ENCODE measurements at places on chromosomes 12 and 14.

GRCh38 chr12:120247621-120248030, 17.9 kb downstream of the PXN start:
- DNase-seq, result peak; percentile 66

- DNase-seq, result peak; percentile 93
Measured at GRCh38 chr14:75126679-75127473, at the start of gene NEK9. Gene NEK9, minus strand, starts transcription at chr14:75127048. Its CDS starts 127 bp downstream, at chr14:75126921.

DNA sequence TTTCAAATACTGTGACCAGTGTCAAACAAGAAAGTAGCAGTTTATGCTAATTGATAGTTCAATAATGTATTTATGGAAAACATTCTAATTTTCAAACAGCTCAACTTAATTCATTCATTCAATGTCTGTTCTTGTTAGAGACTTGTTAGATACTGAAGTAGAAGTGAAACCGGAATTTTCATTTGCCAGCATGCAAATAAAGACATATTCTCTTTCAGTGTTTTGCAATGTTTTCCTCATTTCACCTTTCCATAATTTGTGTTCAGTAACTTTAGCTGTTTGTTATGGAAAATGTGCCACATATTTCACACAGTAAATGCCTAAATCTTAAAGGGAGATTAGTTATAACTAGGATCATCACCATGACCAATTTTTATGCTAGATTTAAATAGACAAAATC, 21.2 kb downstream of the TAS2R50 start:
- no peak for DNase-seq

DNA sequence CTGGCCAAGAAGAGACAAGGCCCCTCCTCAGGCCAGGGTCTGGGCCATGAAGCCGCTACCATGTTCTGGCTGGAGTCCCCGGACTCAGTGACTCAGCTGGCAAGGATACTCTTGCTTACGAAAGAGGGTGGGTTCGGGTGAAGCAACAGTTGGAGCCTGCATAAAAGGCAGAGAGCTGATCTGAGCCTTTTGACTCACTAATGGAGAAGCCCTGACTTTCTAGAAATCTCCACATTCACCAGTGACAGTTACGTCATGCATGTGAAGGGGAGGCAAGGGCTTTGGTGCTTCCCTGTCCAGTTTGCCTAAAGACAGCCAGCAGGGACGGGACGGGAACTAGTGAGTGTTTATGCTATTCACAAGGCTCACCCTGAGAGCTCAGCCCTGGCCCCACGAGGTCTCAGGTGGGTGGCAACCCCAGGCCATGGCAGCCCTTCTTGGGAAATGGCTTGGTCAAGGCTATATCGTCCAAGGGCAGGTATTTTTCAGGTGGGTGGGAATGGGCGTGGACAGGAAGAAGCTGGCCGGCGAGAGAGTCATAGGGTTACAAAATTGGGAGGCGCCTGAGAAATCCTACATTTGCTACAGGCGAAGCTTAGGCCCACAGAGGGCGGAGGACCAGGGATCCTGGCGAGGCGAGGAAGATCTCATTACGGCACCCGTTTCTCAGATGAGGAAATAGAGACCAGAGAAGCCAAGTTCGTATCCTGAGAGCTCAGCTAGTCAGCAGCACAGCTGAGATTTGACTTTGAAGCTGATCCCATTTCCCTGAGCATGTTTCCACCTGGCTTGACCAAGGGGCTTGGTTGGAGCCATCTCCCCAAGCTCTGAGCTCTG, 314.6 kb downstream of the BCL11B start:
- DNase-seq, result no peak

DNA sequence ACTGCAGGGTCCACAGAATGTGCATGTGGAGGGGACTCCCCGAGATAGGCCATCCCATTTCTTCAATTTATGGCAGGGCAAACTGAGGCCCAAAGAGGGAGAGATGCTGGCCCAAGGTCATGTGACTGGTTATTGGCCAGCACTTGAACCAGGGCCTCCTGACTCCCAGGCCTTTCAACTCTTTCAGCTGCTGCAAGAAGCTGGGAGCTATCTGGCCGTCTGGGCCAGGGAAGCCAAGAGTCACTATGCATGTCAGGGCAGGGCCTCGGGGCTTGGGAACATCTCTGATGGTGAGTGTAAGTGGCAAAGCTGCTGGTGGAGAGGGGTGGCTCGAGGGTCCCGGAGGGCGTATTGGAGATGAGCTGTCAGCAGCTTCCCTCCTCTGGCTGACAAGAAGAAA, 9.5 kb upstream of the LTBP2 start:
- DNase-seq, result peak; percentile 30
